NCI-H82 (cell line): ENCODE measurements at places on chromosomes 3 and 15.

- DNase-seq: no peak
These were observed 290.8 kb downstream of the UBE2E2 start for GRCh38 chr3:23493889-23494288.

DNA sequence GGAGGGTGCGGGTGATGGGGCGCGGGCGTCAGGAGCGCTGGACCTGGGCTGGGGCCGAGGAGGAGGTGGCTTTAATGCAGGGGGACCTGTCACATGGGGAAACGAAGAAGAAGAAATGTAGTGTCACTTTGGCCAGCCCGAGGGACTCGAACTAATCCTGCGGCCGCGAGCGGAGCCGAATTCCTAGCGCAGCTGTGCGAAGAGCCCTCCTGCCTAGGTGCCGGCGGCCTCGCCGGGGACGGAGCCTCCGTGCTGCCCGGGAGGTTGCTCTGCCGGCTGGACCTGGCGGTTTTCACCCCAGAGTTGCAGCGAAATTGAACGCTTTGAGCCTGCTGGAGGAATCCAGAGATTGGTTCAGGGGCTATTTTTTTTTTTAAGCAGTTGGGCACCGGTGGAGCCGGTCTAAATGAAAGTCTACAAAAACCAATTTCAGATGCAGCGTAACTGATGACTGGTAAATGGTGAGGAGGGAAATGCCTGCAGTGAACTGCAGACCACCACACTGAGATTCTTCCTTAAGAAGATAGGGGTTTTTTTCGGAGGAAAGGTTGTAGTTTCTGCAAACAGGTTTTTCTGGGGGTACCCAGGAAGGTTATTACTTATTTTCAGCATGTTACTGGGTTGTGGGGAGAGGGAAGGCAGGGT is 662 bp downstream of the TMEM108 start:
- peak; percentile 66 for DNase-seq

DNA sequence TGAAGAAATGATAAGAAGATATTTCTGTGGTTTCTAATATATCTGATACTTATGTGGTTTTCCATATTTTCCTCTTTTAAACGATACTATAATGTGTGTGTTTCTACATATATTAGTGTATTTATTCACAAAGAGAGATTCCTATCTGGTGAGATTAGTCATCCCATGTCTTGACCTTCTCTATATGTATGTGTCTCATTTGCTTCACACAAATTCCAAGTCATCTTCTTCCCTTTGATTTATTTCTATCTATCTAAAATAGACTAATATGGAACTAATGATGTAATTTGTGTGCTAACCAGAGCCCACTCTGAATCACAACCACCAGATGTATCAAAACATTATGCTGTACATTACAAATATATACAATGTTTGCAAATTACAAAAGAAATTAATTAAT is 154.7 kb upstream of the KCNMB2 start:
- DNase-seq: no peak

DNA sequence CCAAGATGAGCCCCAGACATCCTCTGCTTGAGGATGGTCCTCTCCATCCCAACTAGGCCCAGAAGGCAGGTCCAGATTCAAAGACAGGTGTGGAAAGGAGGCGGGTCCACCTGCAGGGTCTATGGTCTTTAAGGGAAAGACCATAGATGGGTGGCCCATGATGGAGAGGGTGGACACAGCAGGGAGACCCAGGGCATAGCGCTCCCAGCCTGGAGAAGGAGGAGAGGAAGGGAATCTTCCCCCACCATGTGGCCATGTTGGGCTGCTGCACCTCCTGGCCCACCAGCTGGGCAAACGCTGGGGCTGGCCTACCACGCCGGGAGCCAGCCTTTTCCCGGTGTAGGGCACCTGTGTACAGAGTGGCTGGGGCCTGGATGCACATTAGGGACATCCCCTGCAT is 265.2 kb upstream of the TLE3 start:
- DNase-seq: peak; percentile 83

DNA sequence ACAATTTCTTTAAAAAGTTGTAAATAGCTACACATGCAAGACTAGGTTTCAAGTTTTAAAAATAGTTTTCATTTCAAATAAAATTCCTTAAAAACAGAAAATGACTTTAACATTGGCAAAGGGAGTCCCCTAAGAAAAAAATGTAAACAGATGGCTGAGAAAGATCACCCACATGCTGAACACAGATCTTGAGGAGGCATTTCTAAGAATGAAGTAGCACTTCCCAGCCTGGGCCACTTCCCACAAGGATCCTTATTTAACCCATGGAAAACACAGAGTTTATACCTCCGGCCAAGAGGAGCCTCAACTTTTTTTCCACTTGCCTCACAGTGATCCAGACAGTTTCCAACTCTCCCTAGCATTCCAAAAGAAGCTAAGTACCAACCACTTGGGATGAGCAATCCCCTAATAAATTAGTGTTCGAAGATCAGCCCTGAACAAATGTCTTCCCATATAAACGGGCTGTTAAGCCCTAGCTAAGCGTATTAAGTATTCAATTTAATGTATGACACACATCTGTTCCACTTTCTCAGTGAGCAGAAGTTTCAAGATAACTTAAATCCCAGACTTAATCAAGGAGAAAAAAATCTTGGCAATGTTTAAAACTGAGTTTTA is 61.4 kb downstream of the GADL1 start:
- peak; percentile 95 for DNase-seq

DNA sequence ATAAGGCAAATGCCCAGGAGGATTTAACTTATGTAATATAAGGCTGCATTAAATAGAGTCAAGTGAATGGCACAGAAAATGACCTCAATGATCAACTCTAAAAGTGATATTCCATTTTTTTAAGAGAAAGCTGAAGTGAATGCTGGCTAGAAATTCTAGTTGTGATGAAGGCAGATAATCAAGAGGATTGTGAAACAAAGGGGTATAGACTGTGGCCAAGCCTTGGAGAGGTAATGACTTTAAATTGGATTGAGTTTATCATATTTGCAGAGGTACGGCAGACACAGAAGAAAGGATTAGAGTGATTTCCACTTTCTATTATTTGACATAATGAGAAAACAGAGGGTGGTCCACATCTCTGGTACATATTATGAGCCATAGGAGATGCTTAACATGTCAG is 269.2 kb downstream of the MECOM start:
- DNase-seq: peak; percentile 85

- no peak for DNase-seq
These were observed 17.5 kb downstream of the RFTN1 start for GRCh38 chr3:16496008-16496407.

- no peak for DNase-seq
These were observed 74.5 kb downstream of the MB21D2 start for GRCh38 chr3:192843119-192843518.

- DNase-seq: peak; percentile 29
These were observed 7.4 kb upstream of the EIF4A2 start for GRCh38 chr3:186775999-186776398.

DNA sequence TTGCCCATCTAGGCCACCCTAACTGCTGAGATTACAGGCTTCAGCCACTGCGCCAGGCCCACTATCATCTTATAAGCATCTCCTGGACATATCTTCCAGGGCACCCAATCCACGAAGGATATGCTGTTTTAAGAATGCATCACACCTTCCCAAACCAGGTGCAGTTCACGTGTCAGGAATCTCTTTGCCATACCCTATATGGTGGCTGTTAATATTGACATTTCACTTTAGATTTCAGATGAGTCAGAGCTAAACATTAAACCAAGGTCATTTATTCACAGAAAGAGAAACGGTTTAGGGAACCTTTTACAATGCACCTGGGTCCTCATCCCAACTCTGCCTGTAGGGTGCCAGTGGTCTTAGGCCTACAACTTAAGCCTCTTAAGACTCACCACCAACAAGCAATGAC is 85.7 kb downstream of the TBL1XR1 start:
- peak; percentile 96 for DNase-seq

DNA sequence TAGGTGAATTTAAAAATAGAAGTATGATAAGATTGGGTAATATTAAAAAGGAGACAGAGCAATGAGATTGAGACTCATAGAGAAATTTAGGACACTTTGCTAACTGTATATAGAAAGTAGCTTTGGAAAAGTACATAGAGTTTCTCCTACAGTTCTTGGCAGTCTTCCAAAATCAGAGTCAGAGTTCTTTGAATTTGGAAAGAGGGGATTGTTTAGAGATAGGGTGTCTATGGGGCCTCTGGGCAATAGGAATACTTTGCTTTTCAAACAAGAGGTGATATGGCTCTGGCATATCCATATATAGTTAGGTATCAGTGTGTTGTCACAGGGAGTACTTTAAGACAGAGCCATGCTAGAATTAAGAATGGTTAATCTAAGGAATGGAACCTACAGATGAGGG is 477.1 kb upstream of the KCNMB2 start:
- peak; percentile 29 for DNase-seq

- peak; percentile 12 for DNase-seq
These were observed 42.3 kb upstream of the ADPGK start for GRCh38 chr15:72825829-72826228.

GRCh38 chr3:127670761-127671522 is 1.8 kb upstream of the ABTB1 start:
- no peak for DNase-seq

GRCh38 chr3:131350506-131350905 is 31.1 kb upstream of the NUDT16 start:
- DNase-seq: no peak

DNA sequence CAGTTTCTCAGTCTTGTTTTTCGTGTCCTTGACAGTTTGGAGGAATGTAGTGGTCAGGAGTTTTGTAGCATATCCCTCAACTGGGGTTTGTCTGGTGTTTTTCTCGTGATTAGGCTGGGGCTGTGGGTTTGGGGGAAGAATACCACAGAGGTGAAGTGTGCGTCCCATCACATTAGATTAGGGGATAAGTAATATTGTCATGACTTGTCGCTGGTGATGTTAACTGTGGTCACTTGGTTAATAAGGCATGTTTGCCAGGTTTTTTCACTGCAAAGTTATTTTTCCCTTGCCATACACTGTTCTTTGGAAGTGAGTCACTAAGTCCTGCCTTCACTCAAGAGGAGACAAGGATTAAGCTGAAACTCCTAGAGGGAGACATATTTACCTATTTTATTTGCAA is 39.1 kb downstream of the PAK2 start:
- DNase-seq: no peak

GRCh38 chr3:46405301-46406019 is 1.4 kb downstream of the CCR5AS start:
- no peak for DNase-seq

DNA sequence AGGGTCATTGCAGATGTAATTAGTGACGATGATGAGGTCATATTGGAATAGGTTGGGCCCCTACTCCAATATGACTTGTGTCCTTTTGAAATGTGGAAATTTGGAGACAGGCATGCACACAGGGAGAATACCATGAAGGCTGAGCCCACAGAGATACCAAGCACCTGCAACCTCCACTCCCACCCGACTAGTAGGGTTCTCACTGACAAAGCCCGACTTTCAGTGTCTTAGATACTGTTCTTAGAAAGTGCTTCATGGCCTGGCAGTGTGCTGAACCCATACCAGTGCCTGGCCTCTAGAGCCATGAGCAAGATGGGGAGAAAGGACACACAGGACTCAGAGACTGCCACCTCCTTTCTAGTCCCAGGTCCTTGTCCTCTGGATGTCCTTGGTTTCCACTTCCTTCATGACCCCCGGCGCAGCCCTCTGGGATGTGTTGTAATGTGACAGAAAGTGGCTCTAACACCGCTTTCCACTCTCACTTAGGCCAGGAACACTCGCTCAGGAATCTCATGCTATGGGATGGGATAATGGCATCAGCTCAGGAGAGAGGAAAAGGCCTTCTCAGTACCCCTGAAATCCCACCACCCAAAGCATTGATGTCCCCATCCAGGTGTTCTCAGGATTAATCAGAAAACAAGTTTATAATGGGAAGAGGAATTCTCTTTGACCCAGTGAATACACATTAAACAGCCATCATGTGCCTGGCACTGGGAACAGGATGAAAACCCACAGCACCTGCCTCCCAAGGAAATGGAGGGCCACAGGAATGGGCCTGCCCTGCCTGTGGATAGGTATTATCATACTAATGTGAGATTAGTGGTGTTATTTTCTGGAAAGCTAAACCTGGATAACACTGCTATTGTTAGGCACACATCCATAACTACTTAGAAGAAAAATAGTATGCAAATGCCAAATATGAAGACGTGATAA is 59.9 kb downstream of the RPL39L start:
- DNase-seq: no peak

DNA sequence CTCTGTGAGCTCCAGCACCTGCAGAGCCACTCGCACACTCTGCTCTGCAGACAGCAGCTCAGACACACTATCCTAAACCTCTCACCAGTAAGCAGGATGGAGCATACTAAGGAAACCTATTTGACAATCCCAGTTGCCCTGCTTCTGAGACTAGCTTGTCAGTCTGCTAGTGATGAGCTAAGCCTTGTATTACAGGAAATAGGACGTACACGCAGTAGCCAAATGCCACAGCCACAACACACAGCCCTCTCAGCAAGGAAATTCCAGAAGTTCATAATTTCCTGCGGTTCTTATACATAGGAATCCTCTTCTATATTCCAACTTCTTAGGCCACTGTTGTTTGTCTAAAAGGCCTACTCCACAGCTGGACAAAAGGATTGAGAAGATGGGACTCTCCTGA is 74.5 kb downstream of the MYLK start:
- no peak for DNase-seq

DNA sequence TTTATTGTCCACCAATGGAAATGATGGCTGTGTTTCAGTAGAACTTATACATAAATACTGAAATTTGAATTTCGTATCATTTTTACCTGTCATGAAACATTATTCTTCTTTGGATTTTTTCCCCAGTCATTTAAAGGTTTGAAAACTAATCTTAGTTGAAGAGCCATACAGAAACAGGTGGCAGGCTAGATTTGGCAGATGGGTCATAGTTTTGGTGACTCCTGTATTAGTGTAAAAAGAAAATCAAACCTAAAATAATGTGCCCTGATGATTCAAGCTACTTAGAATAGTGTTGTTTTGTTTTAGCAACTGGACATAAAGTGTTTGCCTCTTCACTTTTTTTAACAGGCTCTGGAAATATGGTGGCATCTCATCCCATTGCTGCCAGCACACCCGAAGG is 68.9 kb downstream of the SIDT1 start:
- DNase-seq: no peak

DNA sequence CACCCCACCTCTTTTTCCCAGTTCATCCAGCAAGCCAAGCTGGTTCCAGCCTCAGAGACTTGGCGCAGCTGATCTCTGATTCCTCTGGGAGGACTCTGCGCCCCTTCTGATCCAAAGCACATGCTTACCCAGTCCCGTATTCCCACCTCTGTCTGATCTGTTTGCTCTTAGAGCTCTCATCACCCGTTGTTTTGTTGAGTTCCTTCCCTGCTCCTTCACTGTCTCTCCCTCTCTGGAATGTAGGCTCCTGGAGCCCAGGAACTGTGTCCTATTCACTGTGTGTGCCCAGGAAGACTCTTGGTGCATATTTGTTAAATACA is 1.3 kb upstream of the ZXDC start:
- peak; percentile 27 for DNase-seq
